ENCODE measurements at places on chromosomes 4 and X. TPM values are rescaled to one million over a fixed set of nuclear protein-coding genes. Genes with fewer than 3 reads are reported as not detected.

DNA sequence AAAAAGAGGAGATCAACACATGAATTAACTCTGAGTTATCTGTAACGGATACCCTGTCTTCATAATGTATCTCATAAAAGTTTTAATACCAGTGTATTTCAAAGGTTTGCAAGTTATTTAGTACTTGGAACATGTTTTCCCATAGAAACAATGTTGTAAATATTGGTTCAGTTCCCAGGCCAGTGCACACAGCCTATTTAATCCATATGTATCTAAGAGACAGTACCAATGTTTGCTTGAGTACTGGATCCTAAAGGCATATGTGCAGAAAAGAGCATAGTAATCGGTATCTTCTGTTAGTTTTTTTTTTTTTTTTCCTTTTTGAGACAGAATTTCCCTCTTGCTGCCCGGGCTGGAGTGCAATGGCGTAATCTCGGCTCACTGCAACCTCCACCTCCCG lies 46.1 kb downstream of the SLIT2 start:
- DNase-seq: no peak

DNA sequence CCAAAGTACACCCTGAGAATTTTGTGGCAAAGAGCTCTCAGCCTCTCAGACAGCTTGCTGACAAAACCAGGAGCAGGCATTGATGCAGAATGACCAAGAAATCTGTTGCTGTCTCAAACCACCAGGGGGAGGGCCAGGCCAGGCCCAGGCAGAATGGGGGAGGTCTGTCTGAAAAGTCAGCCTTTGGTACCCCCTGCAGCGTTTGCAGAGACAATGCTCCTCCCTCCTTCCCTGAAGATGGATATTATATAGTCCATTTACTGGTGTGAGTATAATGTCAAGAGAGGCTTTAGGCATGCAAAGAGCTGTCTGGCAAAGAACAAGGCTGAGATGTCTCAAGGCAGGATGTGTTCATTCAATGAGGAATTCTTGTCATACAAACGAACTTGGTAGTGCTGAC lies 52.9 kb upstream of the TRPC5OS start:
- DNase-seq: no peak

DNA sequence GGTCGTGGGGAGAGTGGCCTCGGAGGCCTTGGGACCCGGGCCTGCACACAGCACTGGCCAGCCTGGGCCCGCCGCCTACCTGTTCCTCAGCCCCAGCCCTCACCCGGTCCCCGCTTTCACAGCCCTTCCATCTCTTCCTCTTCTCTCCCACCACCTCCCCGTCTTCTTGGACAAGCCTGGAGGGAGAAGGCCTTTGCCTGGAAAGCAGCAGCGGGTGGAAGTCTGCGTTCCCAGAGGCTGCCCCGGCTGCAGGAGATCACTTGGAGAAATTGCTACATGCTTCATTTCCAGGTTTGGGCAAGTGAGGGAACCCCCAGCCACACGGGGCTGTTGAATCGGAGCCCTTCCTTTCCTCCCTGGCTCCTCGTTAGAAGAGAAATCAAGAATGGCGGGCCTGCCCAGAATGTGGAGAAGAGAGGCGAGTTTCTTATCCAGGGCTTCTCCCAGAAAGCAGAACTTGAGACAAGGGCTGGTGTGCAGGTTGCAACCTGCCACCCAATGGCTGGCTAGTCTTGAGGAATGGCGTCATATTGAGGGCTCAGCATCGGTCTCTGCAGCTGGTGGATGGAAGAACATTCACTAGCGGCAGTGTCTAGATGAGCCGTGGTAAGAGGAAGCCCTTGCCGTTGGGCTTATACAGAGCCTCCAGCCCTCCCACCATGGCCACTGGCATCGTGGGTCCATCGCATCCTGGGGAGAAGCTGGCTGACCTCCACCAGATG lies 1.2 kb upstream of the PDZD4 start:
- no peak for DNase-seq

GRCh38 chr4:17717301-17717700 lies 64.1 kb downstream of the FAM184B start:
- no peak for DNase-seq

DNA sequence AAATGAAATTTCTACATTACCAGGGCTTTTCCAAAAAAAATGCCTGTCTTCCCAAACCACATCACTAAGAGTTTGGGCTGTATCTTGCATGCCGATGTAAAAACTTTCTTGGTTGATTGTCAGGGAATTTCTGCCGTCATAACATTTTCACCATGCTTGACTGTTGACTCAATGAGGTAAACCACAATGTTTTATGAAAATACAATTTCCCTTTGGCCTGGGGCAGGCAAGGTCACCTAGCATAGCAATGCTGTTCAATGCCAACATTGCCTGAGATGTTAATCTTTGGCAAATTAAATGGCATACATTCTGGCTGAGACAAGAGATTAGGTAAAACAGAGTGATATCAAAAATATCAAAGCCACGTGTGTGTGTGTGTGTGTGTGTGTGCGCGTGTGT lies 137.1 kb upstream of the TBL1X start:
- DNase-seq: no peak

DNA sequence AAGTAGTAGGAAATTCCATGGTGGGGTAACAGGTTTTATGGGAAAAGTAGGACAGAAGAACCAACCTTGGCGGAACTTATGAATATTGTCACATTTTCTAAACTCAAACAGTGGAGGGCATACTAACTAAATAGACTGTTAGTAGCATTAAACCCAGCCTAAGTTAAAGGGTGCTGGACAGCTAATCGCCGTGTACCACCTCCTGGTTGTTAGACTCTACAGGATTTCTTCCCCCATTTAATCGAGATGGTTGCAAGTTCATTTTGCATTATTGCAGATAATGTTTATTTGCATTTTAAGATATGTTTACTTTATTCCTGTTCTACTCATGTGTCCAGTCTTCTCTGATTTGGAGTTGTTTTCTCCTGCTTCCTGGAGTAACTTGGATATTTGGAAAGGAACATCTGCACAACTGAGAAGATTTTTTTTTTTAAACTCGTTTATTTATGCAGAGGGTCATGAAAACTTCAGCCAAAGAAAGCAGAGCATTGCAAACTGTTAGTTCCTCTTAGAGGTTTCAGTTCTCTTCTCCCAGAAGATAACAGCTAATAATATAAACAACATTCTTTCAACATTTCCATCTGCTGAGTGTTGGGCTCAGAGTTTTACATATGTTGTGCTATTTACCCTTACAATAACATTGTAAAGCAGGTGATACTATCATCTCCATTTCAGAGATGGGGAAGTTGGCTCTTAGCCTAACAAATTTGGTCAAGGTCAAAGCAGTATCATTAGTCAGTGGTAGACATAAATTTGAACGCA lies 51.5 kb upstream of the TBC1D9 start:
- DNase-seq: no peak

GRCh38 chr4:86856896-86857295 lies 7.7 kb upstream of the SLC10A6 start:
- no peak for DNase-seq

DNA sequence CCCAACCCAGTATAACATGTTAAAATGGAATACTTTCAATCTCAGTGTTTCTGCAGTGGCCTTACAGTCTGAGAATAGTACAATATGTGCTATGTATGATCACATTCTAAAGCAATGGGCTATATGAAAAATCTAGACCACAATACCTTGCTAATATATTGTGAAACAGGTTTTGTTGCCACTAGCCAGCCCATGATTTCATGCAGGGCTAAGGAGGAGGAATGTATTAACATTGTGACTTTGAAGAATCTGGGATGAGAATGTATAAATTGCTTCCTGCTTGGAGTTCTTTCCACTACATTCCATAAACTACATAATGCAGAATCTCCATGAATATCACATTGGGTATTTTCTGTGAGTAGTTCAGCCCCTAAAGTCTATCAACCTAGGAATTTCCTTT lies 935.4 kb upstream of the GRIA3 start:
- no peak for DNase-seq

GRCh38 chr4:24105327-24106038 lies 215.6 kb upstream of the PPARGC1A start:
- DNase-seq: no peak

DNA sequence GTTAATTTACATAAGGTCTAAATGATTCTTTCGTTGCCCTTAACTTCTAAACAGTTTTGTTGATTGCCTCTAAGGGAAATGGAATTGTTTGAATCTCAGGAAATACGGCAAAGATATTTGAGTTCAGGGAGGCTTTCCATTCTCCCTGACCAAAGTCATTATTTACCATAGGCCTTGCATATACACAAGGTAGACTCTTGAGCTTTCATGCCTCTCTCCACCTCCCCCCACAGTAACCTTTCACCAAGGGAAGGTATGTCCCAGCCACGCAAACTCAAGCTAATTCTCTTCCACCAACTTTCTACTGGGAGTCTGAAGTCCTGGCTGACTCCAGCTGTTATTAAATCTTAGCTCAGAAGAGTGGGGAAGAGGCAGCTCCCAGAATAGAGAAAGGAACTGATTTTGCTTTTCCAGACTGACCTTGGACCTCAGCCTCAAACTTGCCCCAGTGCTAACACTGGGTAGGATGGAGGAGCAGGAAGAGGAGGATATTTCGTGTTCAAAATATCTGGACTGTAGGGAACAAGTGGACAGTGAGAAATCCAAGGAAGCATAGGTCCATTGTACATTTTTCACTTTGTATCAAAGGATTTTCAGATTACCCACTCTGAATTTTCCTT lies 1.4 kb downstream of the IGSF1 start:
- no peak for DNase-seq

GRCh38 chr4:3313139-3313538 lies 20.3 kb downstream of the RGS12 start:
- DNase-seq: no peak

- DNase-seq: no peak
Observed at GRCh38 chr4:89813197-89813596, 23.8 kb downstream of the SNCA start.

GRCh38 chr4:162523171-162523570 lies 359.4 kb upstream of the FSTL5 start:
- DNase-seq: no peak

- no peak for DNase-seq
Observed at GRCh38 chr4:129098531-129099001, 2.6 kb downstream of the C4orf33 start.

DNA sequence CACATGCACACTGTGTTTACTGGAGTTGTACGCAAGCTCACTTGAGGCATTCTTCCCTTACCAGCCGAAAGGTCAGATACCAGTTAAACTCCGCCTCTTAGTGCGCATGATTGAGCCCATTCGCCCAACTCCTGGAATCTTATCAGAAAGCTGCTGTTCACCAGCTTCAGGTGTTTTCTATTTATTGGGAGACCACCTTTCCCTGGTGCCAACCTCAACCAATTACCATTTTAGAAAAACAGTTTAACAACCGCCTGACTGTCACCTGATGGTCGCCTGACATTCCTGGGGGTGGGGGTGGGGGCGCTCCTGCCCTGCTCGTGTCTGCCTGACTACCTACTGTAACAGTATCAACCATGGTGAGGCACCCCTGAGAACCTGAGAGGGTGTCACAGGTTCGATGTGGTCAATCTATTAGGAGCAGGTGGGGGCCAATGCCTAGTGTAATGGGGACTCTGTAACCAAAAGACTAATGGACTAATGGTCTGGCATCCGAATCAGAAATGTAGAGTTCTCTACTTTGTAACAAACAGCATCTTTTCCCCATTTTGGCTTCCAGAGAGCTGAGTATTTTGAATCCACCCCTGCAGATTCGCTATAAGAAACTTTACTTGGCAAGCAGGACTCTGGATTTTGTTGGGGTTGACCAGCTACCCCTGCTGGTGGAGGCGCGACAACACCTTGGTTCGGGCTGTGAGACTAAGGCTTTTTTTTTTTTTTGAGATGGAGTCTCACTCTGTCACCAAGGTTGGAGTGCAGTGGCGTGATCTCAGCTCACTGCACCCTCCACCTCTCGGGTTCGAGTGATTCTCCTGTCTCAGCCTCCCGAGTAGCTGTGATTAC lies 58.2 kb upstream of the ZNF157 start:
- DNase-seq: no peak

DNA sequence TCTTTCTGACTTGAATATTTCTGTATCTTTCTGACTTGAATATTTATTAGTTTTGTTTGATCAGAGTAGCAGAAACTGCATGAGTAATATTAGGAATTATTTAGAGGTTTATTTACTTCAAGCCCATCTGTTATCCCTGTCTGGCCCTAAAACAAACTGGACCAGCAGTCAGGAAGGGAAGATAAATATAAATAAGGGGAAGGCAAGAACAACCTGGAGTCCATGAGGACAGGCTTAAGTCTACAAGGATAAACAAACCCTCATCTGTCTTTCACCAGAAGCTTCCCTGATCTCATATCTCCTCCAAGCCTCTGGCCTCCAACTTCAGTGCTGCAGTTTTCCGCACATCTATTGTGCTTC lies 524.9 kb downstream of the CENPC start:
- DNase-seq: no peak

- DNase-seq: no peak
Observed at GRCh38 chr4:155597933-155598451, 68.7 kb upstream of the GUCY1A1 start.

- peak; percentile 59 for DNase-seq
Observed at GRCh38 chr4:140755774-140756318, 339 bp downstream of the TBC1D9 start.

DNA sequence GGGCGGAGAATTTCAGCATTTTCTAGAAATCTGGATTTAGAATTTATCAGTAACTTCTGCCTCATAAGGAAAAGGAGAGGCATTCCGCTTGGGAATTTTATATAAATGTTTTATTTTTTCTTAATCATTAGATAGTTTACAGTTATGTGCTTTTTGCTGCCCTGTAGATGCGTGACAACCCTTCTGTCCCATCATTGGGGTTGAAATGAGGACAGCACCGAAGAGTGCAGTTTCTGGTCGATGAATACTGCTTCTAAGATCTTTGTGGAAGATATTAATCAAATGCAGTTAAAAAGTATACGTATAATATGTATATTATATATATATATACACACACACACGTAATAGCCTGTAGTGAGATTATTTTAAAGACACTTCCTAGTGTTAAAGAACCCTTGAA lies 1.5 kb downstream of the RBPJ start:
- no peak for DNase-seq

DNA sequence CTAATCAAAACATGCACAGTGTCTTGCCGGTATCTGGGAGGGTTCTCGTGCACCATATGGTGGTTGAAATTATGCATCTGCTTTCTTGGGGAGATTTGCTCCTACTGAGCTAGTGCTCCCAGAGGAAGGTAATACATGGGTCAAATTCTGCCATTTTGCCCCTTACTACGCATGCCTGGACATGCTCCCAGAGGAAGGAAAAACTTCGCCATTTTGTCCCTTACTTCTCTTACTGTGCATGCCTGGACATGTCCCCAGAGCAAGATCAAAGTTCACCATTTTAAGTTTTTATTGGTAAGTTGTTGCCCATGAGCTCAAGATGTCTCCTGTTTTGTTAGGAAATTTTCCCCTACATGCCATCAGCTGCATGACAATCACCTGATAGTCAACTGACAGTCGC lies 252.1 kb upstream of the KLHL4 start:
- no peak for DNase-seq

- no peak for DNase-seq
Observed at GRCh38 chr4:158958489-158959270, 144.2 kb upstream of the RAPGEF2 start.

Gene FNIP2
- total RNA-seq: 60.8 TPM

Gene CYTL1
- total RNA-seq: not detected

Gene ZNF711
- total RNA-seq: 0.25 TPM

Gene EPGN
- not detected for total RNA-seq

Gene FRMPD4
- not detected for total RNA-seq

Gene RTL3
- total RNA-seq: not detected

Gene DDX53
- total RNA-seq: not detected

Gene ASB11
- total RNA-seq: not detected

Gene UGT2B7
- 218 TPM for total RNA-seq

Gene CC2D2A
- total RNA-seq: 2.4 TPM
